ENCODE measurements at places on chromosomes 4 and X. TPM values are rescaled to one million over a fixed set of nuclear protein-coding genes. Genes with fewer than 3 reads are reported as not detected.

ATP1B4 gene
- total RNA-seq: not detected

CDKL2 gene
- total RNA-seq: 2.3 TPM

DCAF16 gene
- 19.0 TPM for total RNA-seq

WNK3 gene
- total RNA-seq: 0.51 TPM

DUX4 gene
- not detected for total RNA-seq

RAB41 gene
- not detected for total RNA-seq

SH2D1A gene
- not detected for total RNA-seq

REELD1 gene
- total RNA-seq: not detected

TRAM1L1 gene
- 5.0 TPM for total RNA-seq

GPM6B gene
- 1.0 TPM for total RNA-seq
